ENCODE measurements at places on chromosomes 3 and 15.

GRCh38 chr3:152230370-152230769, 38.4 kb upstream of the MBNL1 start:
- no peak for DNase-seq

DNA sequence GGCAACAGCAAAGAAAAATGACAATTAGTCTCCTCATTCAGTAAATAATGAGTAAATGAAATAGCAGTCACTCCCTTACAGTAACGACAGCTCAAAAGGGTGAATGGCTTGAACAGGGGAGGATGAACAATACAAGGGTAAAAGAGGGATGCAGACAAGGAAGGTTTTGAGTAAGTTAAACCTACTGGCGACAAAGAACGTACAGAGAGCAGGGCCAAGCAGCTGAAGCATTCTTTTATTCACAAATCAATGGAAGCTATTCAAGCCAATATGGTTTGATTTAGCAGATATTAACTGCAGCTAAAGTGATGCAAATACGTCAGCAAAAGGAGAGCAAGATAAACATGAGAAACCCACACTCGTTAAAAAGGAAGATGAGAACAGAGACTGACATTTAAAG, 90.7 kb upstream of the ICE2 start:
- no peak for DNase-seq

GRCh38 chr3:114863848-114864247, 283.2 kb downstream of the ZBTB20 start:
- DNase-seq: no peak

DNA sequence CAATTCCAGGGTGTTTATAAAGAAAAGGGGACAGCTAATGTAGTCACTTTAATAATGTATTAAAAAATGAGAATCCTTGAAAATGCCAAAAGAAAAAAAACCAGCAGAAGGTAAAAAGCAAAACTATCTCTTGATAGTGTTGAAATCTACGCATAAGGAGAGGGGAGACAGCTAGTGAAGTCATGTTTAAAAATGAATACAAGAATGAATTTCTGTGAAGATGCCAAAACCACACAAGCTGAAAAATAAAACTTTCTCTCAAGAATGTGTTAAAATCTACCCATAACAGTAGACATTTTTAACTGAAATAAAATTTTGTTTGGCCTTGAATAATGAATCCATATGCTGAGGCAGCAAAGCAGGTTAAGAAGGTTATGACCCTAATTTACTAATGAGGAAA, 42.2 kb upstream of the TMEM108 start:
- DNase-seq: no peak

GRCh38 chr3:124800511-124801258, 70.4 kb downstream of the UMPS start:
- no peak for DNase-seq

GRCh38 chr15:51251556-51251955, 86.8 kb downstream of the CYP19A1 start:
- DNase-seq: no peak

DNA sequence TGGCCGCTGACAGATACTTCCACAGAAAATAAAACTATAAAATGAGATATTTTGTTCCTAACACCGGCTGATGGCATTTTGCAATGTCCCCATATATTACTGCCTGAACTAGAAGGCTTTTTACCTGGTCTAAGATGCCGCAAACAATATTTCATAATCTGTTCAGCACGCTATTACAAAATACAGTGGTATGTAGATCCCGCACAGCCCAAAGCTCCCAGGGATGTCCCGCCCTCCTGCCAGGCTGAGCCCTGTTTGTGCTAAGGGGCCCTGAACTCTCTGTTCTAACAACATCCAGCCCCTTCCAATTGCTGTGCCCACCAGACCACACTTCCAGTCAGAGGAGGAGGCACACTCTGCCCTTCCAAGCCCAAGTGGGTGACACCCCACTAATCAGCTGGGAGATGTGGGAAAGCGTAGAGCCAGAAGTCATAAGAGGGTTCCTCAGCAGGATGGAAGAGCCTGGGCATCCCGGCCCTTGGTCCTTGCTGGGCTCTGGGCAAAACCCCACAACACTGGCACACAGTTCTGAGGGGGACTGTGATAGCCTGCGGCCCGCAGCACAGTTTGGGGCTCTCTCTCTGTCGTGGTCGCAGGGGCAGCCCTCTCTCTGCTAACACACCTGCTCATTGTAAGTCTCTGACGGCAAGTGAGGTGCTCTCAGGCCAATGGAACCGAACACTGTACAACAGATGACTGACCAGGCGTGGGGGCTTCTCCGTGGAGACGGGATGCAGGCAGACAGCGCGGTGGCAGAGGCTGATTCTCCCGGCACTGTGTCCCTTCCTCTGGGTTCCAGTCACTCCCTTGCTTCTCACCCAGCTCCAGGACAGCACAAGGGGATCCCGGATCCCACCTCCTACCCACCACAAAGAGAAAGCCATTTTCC, 55.2 kb downstream of the PCSK6 start:
- DNase-seq: no peak

DNA sequence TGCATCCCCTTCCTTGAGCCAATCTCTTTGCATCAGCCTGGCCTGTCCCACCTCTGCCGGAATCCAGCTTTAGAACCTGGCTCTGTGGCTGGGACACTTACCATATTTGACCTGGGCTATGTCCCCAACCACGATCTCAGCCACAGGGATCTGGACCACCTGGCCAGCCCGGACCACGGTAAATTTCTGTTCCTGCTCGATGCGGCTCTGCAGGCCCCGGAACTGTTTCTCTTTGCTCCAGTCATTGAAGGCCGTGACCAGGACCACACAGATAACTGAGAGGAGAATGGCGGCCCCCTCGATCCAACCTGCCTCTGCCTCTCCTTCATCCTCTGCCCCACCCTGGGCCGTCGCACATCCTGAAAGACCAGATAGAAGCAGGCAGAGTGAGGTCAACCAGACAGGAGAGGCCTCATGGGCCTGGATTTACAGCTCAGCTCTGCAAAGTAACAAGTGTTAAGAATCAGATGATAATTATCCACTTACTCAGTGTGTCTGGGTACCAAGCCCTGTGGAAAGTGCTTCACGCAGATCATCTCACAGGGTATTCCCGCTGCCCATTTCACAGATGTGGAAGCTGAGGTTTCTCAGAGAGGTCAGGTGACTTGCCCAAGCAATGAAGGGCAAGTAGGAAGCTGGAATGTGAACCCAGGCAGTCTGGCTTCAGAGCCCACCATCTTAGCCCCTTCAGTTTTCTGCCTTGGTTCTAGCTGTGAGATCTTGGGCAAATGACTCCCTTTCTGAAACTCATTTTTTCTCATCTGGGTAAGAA, 81.3 kb upstream of the SEC13 start:
- DNase-seq: no peak

GRCh38 chr3:8282541-8283165, 219.0 kb upstream of the LMCD1 start:
- no peak for DNase-seq
